ENCODE measurements at places on chromosomes 6 and 20.

DNA sequence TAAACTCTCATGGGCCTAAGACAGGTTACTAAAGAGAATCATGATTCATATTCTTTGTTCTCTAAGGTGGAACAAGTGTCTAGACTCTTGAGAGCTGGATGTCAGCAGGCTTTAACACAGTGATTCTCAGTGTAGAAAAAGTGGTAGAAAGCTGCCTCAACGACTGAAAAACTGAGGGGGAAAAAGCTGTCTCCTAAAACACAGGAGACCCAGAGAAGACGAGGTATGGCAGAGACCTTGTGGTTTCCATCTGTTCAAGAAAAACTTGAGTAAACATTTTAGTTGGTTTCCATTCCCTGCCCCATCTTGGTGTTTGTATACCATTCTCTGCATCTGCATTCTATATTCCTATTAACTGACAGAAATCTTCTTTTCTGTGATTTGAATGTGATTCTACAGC, 57.6 kb upstream of the MAP3K7 start:
- DNase-seq: no peak

DNA sequence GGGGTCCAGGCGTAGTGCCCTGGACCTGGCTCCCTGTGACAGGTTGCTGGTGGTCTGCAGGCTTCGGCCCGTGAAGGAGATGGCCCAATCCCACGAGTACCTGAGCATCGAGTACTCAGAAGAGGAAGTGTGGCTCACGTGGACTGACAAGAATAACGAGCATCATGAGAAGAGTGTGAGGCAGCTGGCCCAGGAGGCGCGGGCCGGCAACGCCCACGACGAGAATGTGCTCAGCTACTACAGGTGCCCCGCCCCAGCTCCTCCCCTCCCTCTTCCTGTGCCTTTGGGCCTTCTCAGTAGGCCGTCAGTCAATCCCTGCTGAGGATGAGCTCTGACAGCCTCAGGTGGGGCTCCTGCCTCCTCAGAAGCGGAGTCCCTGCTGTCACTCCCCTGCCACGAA, 42.6 kb downstream of the UQCC2 start:
- DNase-seq: peak; percentile 80

DNA sequence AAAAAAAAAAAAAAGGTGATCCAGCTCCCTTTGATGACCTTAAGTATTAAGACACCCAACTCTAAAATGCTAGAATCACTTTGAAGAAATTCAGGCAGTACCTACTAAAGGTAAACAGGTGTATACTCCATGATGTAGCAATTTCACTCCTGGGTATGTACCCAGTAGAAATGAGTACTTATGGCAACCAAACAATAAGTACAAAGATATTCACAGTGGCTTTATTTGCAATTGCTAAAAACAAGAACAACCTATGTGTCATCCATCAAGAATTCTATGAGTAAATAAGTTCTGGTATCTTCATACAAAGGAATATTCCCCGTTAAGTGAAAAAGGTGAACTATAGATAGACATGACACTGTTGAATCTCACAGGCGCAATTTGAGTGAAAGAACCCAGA, 29.4 kb downstream of the MDGA1 start:
- DNase-seq: no peak

DNA sequence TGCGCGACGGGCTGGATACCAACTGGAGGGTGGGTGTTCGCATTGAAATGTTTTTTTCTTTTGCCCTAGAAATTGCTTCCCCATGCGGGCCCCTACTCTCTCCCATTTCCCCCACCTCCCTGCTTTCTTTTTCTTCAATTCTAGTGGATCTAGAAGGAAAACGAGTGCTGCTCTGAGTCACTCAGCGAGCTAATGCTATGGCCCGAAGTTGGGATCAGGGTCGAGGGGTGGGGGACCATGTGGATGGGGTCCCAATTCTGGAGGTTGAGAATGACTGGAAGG, 71.5 kb downstream of the SOX4 start:
- no peak for DNase-seq

GRCh38 chr6:165306955-165307354, 2.5 kb downstream of the C6orf118 start:
- no peak for DNase-seq

- no peak for DNase-seq
Observed at GRCh38 chr6:145838305-145838704, 23.7 kb upstream of the FBXO30 start.

DNA sequence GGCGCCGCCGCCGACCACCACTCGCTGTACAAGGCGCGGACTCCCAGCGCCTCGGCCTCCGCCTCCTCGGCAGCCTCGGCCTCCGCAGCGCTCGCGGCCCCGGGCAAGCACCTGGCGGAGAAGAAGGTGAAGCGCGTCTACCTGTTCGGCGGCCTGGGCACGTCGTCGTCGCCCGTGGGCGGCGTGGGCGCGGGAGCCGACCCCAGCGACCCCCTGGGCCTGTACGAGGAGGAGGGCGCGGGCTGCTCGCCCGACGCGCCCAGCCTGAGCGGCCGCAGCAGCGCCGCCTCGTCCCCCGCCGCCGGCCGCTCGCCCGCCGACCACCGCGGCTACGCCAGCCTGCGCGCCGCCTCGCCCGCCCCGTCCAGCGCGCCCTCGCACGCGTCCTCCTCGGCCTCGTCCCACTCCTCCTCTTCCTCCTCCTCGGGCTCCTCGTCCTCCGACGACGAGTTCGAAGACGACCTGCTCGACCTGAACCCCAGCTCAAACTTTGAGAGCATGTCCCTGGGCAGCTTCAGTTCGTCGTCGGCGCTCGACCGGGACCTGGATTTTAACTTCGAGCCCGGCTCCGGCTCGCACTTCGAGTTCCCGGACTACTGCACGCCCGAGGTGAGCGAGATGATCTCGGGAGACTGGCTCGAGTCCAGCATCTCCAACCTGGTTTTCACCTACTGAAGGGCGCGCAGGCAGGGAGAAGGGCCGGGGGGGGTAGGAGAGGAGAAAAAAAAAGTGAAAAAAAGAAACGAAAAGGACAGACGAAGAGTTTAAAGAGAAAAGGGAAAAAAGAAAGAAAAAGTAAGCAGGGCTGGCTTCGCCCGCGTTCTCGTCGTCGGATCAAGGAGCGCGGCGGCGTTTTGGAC, 2.0 kb downstream of the SOX4 start:
- peak; percentile 49 for DNase-seq

DNA sequence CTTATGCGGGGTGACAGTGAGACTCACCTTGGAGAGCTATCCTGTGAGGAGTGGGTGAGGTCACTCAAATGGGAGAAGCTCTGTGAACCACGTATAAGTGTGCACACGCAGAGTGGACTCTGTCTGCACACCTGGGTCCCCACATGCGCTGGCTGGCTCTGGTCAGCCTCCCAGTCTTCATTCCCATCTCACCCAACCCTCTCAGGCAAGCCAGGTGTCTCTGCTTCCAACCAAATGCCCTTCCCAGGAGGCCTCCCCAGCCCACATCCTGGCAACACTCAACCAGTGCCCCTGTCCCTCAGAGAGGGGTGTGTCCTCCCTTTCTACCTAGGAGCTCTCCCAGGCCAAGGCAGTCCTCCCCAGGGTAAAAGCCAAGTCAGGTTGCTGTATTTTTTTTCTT, 8.0 kb upstream of the PI16 start:
- no peak for DNase-seq

DNA sequence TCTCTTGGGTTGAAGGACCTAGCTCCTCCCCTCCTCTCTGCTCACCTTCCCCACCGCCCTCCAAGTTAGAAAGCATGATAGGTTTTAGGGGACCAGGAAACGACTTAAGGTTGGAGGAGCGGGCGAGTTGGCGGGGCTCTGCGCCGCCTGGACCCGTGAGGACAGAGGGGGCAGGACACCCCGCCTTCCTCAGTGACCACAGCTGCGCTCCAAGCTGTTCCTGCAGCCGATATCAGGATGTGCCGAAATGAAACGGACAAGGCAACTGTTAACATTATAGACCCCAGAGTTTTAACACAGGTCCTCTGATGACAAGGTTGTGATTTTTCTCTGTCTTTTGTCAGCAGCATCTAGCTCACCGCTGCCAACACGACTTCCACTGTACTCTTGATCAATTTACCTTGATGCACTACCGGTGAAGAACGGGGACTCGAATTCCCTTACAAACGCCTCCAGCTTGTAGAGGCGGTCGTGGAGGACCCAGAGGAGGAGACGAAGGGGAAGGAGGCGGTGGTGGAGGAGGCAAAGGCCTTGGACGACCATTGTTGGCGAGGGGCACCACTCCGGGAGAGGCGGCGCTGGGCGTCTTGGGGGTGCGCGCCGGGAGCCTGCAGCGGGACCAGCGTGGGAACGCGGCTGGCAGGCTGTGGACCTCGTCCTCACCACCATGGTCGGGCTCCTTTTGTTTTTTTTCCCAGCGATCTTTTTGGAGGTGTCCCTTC, at the start of gene GRM1:
GRM1 (plus strand) TSS at position 212 of the 722 bp plus-strand sequence; CDS start at position 668, 456 bp downstream.
- DNase-seq: no peak

DNA sequence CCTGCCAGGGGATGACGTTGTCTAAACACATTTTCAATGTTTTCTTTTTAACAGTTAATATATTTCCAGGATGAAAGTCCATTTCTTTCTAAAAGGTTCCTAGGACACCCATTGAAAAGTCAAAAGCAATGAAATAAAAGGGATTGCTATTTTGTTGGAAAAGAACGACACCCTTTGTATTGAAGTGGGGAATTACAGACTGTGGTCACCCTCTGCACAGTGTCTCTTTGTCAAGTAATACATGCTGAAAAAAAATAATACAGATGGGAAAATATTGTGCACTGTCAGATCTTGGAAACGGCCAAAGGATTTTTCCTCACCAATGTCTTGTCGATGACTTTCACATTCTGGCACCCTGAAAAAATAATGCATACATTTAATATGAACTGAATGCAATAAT, 56.9 kb downstream of the HAO1 start:
- DNase-seq: no peak

DNA sequence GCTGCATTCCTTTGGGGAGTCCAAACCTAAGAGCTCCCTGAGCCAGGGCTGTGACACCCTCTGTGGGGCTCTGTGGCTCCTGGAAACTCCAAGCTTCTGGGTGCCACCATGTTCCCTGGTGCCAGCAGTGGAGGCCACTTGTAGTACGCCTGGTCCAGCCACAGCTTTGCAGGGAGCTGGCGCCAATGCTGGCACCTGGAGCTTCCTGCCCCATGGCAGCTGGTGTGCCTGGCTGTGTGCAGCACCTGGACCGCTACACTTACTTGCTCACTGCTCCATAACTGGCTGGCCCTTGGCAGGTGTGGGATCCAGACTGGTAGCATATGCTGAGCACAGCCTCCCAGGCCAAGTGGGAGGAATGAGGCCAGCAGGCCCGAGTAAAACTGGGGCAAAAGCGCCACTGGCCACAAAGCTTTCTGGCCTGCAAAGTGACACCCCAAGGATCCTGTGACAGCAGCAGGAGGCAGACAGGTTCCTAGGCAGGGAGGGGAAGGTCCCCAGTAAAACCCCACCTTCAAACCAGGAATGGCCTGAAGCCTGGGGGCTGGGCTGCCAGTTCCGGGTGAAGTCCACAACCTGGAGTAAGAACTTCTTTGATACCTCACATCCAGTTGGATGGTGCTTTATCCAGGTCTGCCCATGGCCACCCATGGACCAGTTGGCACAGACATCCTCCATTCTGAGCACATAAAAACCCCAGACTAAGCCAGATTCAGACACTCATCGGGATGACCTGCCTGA, 461.0 kb downstream of the TBC1D32 start:
- no peak for DNase-seq

DNA sequence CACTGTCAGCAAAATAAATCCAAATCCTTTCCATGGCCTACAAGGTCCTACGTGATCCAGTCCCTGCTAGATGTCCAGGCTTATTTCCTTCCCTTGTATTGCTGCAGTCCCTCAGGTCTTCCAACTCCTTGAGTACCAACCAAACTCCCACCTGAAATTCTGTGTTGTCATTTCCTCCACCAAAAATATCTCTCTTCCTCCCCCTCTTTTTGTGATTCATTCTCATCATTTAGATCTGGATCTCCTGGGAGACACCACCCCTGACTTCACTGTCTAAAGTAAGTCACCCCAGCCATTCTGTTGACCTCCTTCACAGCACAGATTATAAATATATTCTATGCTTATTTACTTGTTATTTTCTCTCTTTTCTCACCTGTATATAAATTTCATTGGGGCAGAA, 9.0 kb upstream of the LOC128125822 start:
- DNase-seq: no peak

DNA sequence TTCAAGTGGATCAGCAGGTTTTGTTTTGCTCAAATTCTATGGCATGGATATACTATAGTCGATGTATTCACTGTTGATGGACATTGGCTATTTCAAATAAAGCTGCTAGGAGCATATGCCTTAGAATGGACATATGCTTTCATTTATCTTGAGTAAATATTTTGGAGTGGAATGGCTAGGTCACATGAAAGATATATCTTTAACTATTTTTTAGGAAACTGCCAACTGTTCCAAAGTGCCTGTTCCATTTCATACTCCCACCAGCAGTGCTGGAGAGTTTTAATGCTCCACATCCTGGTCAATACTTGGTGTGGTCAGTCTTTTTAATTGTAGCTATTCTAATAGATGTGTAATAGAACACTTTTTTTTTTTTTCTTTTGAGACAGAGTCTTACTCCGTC, 81.1 kb upstream of the PIM1 start:
- no peak for DNase-seq

- DNase-seq: no peak
Observed at GRCh38 chr6:1118287-1118647, 193.6 kb upstream of the FOXQ1 start.

DNA sequence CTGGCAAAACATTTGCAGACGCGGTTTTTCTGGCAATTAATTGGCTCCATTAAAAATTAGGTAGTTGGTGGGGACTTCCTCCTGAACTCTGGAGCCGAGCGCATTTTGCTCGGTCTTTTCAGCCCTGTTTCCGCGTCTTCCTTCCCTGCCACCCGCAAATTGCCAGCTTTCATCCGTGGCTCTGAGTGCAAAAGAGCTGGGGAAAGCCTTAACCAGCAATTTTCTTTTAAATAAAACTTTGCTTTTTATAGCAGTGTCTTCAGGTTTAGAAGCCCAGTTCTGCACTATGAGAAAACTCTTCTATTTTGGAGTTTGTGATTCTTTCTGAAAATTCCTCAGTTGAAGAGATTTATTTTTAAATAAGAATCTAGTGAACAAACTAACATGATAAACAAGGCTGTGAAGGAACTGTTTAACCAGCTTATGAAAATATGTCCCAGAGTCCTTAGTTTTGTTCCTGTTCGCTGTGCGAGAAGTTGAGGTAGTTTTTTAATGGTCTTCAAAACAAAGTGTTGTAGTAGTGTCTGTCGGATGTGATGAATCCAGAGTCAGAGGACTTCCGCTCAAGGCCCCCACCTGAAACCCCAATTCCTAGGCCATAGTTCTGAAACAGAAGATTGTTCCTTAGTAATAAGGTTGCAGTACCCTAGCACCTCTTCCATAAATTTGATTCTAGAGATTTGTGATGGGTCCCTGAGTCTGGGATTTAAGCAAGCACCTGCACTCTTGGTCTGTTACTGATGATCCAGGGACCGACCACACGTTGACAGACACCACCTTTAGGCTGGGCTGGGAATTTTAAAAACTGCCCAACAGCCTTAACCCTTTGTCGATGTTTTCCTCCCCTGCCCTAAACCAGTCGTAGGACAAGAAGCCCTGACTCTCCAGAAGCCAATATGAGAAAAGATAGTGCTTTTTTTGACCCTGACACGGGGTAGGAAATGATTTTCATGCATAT, 950 bp downstream of the KCTD20 start:
- DNase-seq: peak; percentile 52

GRCh38 chr20:62350629-62351422, 16.3 kb downstream of the LAMA5 start:
- no peak for DNase-seq

GRCh38 chr6:109892451-109893435, 85.4 kb upstream of the GPR6 start:
- DNase-seq: no peak
